ENCODE measurements at places on chromosomes 3 and 15.
A peak's percentile ranks its signal among the peaks of the same experiment; 100 is the strongest.

DNA sequence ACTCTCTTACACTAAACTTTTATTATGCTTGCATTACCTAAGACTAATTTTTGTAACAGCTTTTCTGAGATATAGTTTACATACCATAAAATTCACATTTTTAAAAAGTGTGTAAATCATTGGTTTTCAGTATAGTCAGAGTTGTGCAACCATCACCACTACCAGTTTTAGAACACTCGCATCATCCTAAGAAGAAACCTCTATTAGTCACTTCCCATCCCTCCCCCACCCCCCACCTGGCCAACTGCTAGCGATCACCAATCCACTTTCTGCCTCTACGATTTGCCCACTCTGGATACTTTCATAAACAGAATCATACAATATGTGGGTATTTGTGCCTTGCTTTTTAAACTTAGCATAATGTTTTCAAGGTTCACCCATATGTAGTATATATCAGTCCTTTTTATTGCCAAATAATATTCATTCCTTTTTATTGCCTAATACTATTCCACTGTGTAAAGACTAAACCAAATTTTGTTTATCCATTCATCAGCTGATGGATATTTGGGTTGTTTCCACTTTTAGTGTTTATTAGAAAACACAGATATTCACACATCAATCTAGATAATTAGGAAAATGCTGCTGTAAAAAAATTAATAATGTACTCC lies 23.0 kb downstream of the UBP1 start:
- DNase-seq: peak; percentile 65

GRCh38 chr3:150275941-150276340 lies 132.2 kb upstream of the TSC22D2 start:
- peak; percentile 49 for DNase-seq

DNA sequence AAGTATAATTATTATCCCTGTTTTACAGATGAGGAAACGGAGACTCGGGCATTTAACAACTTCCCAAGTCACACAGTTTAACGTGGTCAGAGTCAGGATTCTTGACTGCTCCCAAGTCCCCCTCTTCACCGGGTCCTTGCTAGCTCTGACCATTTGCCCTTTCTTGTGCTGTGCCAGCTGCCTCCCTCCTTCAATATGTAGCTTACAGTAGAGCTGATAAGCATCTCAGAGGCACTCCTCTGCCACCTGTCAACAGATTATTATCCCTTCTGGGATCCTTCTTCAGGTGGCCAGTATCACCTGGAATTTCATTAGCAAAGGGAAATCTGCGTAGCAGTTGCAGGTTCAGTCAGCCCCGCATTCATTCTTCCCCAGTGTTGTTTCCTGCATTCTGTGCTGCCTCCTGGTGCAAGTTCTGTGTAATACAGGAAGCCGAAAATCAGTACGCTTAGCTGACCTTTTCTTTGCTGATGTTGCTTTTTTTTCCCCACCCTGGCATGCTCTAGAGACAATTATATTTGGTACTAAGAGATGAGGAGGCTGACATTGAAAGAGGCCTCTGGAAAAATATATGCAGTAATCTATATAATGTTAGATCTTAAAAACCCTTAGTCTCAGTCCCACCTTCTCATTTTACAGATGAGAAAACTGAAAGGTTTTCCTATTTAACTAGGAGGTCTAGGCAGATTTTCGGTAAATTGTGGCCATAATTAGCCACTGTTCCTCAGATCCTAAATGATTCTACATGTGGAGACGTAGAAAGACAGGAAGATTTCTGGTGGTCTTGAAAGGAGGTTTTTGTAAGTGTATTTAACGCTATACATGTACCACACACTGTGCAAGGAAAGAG lies 24.8 kb downstream of the TMOD2 start:
- peak; percentile 76 for DNase-seq

- DNase-seq: no peak
Observed at GRCh38 chr15:78453447-78453846, 15.4 kb downstream of the IREB2 start.

DNA sequence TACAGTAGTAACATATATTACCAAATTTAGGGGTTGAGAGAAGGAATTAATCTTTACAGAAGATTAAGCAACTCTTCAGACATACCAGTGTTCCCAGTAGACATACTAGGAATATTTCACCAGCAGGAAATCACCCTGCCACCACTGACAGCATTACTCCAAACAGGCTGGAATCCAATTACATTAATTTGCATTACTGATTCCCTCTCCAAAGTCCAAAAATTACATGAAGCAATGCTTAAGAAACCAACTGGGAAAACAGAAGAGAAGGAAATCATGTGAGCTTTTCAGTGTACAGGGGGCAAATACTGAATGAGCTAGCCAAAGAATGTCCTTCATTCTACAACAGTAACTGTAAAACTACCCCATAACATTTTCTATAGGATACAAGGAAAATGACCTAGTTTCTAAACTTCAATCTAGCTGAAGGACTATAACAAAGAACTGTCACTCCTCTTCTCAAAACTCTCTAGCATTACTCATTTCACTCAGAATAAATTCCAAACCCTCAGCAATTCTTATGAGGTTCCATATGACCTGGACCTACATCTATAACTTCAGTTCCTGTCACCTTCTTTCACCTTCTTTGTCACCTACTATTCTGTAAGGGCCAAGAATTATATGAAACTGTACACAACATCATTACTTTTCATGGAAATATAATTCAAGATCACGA lies 72.7 kb downstream of the INO80 start:
- DNase-seq: peak; percentile 93

- no peak for DNase-seq
Observed at GRCh38 chr15:41873711-41874110, 20.1 kb downstream of the SPTBN5 start.
